Urinary bladder (tissue), 4 donors: ENCODE measurements at places on chromosomes 16 and 17.
A peak's percentile ranks its signal among the peaks of the same experiment; 100 is the strongest.

DNA sequence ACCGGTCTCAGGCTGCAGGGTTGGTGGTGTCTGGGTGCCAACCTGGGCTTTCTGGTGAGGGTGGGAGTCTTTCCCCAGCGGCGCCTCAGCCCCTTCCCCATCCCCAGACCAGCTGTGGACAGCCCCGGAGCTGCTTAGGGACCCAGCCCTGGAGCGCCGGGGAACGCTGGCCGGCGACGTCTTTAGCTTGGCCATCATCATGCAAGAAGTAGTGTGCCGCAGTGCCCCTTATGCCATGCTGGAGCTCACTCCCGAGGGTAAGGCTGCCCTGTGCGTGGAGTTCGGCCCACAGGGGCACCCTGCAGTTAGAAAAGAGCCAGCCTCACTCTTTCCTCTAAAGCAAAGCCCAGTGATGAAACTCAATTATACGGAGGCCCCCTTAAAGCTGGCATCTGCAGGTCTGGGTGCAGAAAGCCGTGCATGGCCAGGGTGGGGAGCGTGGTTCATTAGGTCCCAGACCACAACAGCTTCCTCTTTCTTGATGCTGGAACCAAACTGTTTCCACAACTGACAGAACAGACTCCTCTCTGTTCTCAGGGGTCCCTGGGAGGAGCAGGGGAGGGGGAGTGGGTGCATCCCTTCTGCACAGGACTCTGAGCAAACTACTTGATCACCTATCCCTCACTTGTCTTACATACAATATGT lies 10.7 kb downstream of the GUCY2D start:
- DNase-seq: no peak

DNA sequence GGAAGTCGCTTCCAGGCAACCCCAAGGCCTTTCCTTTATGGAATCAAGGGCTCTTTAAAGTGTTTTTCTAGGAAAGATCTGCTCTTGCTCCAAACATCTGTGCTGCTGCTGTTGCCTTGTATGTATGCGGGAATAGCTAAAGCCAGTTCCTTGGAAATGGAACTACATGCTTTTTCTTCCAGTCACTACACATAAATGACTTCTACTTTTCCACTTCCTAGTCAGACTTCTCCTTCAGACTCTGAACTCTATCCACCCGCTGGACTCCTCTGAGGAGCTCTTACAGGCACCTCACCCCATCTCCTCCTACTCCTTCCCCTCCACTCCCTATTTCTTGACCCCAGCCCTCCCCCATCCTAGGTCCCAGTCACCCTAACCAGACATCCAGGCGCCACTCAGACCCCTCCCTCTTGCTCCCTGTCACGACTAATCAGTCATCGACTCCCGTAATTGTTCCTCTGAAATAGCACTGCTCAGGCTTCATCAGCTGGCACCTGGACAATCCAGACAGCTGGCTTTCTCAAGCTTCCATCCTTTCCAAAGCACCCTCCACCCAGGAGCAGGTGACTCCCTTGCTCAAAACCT lies 15.0 kb upstream of the PEMT start:
- DNase-seq: no peak

- no peak for DNase-seq
Observed at GRCh38 chr16:79664407-79664806, 63.9 kb upstream of the MAF start.

DNA sequence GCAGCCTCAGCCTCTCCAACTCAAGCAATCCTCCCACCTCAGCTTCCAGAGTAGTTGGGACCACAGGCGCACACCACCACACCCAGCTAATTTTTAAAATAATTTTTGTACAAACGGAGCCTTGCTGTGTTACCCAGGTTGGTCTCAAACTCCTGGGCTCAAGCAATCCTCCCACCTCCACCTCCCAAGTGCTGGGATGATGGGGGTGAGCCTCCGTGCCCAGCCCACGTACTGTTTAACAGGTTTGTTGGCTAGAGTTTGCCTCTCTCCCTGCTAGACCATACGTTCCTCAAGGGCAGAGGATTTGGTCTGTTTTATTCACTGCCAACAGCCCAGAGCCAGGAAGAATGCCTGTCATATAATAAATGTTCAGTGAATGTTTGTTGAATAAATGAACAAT lies 26.6 kb downstream of the SOCS1 start:
- no peak for DNase-seq

GRCh38 chr17:61524319-61524718 lies 66.7 kb downstream of the NACA2 start:
- DNase-seq: no peak

GRCh38 chr16:22314661-22315626 lies 17.7 kb downstream of the POLR3E start:
- DNase-seq: peak; percentile 49

- no peak for DNase-seq
Observed at GRCh38 chr17:70072546-70073309, 2.3 kb upstream of the KCNJ16 start.

- DNase-seq: no peak
Observed at GRCh38 chr16:69093974-69094373, 11.5 kb upstream of the HAS3 start.

DNA sequence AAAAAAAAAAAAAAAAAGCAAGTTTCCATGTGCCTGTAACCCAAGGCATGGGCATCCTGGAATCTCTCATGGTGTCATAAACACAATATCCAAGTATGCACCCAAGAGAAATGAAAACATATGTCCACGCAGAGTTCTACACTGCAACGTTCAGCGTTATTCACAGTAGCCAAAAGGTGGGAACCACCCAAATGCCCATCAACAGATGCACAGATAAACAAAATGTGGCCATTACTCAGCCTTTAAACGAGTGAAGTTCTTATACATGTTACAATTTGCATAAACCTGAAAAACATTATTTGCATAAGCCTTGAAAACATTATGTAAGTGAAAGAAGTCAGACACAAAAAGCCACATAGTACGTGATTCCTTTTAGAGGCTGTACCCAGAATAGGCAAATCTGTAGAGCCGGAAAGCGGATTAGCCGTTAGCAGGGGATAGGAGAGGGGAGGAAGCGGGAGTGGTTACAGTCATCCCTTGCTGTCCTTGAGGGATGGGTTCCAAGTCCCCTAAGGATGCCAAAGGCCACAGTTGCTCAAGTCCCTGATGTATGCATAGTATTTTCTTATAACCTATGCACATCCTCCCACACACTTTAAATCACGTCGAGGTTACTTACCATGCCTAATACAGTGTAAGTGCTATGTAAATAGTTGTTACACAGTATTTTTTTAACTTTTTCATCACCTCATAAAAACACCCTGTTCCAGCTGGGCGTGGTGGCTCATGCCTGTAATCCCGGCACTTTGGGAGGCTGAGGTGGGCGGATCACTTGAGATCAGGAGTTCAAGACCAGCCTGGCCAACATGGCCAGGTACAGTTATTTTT lies 47.3 kb upstream of the DNAH17 start:
- DNase-seq: no peak

DNA sequence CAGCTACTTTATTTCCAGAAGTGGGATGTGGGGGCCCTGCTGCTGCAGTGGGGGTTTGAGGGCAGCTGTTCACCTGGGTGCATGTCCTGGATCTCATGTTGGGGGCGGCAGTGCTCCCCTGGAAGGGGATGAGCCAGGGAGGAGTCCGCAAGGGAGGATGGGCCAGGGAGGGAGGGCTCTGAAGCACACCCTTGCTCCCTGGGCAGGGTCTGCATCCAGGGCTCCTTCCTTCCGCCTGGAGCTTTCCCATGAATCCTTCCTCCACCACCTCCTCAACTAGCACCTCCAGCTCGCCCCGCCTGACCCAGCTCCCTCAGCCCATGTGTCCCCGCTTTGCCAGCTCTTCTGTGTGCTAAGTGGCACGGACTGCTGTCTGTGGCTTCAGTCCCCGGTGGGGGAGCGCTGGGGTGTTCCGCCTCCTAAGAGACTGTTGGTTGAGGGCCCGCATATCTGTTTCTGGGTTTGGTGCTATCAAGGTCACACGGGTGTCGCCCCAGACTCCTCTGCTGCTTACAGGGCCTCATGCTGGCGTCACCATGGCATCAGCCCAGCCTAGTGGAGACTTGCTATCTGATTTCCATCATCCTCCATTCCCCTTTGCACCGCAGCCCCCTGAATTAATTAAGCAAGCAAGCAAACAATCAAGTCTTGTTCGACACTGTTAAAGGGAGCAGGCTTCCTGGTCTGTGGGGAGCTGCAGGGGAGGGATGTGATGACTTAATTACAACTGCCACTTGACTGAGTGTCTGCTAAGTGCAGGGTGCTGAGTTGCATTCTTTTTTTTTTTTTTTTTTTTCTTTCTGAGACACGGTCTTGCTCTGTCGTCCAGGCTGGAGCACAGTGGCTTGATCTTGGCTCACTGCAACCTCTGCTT lies 71.8 kb downstream of the PRKCA start:
- no peak for DNase-seq

- DNase-seq: no peak
Observed at GRCh38 chr16:12868788-12869187, 32.6 kb upstream of the SHISA9 start.

- DNase-seq: no peak
Observed at GRCh38 chr16:69165584-69165983, 21.4 kb upstream of the SNTB2 start.

DNA sequence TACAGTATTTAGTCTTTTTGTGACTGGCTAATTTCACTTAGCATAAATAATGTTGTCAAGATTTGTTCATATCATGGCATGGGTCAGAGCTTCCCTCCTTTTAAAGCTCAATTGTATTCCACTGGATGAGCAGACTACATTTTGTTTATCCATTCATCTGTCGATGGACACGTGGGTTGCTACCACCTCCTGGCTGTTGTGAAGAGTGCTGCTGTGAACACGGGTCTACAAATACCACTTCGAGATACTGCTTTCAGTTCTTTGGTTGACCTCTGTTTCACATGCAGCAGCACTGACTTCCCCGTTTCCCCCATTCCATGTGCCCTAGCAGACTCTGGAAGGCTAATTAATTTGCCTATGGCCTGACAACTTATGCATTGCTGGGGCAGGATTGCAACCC lies 285.4 kb downstream of the SHISA9 start:
- DNase-seq: no peak

DNA sequence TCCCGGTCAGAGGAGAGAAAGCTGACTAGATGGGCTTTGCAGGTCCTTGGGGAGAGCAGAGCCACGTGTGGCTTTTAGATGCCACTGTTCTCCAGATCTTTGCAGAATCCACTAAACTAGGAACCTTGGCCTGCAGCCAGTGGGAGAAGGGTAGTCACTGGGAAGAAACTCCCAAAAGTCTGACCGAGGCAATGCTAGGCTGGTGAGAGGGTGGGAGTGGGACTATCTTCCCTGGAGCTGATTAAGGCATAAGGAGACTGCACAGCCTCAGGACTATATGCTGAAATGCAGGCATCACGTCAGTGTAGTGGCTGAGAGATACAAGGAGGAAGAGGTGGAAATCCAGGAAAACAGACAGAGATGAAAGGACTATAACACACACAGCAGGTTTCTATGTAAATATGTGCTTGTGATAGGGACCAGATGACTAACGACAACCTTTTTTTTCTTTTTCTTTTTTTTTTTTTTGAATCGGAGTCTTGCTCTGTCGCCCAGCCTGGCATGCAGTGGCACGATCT lies 2.2 kb upstream of the GSDMA start:
- no peak for DNase-seq

DNA sequence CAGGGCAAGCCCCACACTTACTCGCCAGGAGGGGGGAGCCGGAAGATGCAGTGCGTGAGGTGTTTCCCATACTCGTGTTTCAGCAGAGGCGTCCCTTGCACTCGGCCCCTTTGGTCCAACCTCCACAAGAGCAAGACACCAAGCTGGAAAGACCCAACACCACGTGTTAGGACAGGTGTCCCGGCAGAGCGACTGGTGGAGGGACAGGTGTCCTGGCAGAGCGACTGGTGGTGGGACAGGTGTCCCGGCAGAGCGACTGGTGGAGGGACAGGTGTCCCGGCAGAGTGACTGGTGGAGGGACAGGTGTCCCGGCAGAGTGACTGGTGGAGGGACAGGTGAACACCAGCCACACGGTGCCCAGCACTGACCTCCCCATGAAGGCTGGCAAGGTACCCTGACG lies 19.4 kb downstream of the IFT140 start:
- DNase-seq: no peak

- DNase-seq: no peak
Observed at GRCh38 chr17:30345527-30346075, 11.7 kb upstream of the TMIGD1 start.

DNA sequence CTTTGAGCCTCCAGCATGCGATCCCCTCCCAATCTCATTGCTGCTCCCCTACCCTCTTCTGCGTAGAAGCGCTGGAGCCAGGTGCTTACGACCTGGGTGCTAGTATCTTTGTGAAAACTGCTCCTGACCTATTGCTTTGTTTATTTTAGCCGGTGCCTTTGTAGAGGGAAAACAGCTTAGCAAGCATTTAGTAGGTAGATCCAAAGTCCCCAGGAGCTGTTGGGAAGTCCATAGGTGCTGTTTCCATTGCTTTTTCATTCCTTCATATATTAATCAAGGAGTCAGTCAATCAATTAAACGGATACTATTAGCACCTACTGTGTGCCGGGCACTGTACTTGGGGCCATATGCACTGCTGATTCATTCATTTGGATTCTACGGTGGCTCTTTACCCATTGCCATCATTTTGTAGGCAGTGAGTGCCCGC lies 497.6 kb downstream of the WWOX start:
- no peak for DNase-seq

DNA sequence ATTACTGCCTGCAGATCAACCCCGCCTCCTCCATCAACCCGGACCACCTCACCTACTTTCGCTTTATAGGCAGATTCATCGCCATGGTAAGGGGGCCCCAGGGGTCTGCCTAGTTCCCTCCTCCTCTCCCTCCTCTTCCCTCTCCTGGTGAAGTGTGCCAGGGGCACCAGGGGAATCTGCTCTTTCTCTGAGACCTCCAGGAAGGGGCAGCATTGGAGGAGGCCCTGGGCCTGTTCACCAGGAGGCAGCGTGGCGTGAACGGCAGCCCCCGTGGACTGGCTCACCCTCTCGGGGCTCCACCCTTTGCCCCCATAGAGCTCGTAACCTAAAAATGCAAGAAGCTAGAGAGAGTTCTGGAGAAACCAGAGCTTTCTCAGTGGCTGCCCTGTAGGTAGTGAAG lies 17.1 kb upstream of the CLEC18A start:
- DNase-seq: no peak

DNA sequence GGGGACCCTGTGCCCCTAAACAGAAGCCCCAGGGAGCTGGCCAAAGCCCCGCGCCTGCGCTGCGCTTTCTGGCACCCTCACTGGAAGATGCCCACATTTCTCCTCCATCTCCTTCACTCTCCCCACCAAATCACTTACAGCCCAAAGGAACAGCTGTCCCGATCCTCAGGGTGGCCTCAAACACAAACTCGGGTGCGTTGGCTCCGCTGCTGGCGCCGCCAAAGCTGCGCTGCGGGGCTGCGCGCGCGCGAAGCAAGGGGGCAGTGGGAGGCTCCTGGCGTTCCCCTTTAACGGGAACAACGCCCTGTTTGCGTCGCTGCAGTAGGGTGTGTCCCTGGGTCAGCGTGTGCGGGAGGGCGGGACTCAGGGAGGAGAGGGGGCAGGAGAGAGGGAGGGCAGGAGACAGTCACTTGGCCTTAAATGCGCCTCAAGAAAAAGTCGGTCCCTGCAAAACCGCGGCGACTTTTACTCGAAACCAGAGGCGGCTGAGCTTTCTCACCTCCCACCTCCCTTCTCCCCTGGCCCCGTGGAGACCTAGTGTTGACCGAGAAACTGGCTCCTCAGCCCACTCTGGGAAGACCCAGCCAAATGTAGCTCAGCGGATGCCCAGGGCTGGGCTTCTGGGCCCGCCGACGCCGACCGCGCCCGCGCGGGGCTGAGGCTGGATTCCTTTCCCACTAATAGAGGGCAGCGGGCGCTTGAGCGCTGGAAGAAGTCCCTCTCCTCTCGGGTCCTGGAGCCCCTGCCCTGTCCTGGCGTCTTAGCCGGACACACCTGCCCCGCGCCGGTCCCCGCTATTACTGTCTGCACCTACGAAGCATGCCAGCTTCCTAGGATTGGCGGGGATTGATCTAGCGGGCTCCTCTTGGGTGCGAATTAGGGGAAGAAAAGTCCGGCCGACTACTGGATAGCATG lies 2.6 kb downstream of the PMP22 start:
- DNase-seq: peak; percentile 74
